Substantia nigra (tissue), 51 donors: ENCODE measurements at places on chromosomes 6 and 20.

DNA sequence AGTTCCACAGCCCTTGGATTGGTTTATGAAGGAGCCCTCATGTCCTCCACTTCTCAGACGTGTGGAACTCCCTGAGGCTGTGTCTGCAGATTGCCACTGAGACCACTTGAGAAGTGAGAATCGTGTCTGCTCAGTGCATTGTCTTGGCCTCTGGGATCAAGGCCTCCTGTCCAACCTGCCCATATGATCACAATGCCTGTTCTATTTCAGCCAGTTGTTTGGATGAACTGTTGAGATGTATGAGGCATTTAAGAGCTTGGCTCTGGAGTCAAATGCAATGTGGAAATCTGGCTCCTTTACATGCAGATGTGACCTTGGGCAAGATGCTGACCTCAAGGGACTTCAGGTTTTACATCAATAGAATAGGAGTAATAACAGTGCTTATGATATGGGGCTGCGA lies 125.9 kb downstream of the SLC24A3 start:
- DNase-seq: no peak

DNA sequence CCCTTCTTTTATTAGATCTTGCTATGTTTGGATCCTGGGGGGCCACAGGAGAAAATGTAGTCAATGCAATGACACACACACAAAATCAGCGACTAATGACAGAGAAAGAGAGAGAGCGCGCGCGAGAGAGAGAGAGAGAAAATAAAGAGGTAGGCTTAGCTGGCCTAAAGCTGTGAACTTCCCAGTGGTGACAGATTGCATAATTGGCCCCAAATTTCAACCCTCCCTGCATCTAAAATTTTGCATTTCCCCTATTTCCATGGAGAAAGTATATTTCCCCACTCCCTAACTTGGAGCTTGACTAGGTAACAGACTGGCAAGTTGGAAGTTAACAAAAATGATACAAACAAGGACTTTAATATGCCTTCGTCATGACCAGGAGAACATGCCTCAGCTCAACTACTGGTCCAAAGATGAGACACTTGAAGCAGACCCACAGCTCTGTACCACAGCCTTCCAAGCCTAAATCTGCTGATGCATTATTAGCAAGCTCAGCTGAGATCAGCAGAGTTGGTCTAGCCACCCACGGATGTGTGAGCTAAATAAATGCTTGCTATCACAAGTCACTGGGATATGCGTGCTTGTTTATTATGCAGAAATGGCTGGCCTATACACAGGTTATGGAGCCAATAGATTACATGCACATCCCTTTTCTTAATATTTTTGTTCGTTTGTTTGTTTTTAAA lies 118.1 kb upstream of the PRDM1 start:
- no peak for DNase-seq

DNA sequence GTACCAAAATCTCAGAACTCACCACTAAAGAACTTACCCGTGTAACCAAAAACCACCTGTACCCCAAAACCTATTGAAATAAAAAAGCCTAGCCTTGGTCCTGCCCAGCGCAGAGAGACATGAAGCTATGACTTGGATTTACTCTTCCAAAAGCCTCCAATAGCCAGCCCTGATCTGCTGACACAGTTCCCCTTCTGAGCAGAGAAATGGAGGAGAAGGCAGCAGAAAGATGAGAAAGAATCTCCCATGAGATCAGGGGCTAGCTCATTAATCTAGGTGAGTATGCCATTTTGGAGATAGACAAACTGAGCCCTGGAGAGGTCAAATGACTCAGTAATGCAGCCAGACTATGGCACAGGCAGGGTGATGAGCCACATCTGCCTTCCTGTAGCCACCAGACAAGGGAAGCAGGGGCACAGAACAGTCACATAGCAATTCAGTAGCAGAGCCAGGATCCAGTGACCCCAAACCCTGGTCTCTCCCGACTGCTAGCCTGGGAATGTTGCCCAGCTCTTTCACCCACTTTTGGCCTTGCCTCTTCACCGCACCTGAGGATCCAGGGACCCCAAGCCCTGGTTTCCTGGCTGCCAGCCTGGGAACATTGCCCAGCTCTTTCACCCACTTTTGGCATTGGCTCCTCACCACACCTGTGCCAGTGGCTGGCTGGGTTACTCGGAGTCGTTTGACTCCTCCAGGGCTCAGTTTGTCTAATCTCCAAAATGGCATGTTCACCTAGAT lies 7.2 kb upstream of the SDCBP2 start:
- DNase-seq: no peak

GRCh38 chr20:32034581-32035425 lies 17.2 kb upstream of the HCK start:
- DNase-seq: no peak

- no peak for DNase-seq
Observed at GRCh38 chr6:127582777-127583462, 5.9 kb downstream of the C6orf58 start.

GRCh38 chr20:40268321-40269075 lies 420.5 kb downstream of the MAFB start:
- no peak for DNase-seq
